ENCODE measurements at places on chromosomes 13 and 19.

GRCh38 chr13:30486230-30487074, 20.7 kb upstream of the HMGB1 start:
- peak; percentile 66 for DNase-seq

GRCh38 chr13:69373747-69374425, 733.7 kb upstream of the ATXN8OS start:
- DNase-seq = no peak

DNA sequence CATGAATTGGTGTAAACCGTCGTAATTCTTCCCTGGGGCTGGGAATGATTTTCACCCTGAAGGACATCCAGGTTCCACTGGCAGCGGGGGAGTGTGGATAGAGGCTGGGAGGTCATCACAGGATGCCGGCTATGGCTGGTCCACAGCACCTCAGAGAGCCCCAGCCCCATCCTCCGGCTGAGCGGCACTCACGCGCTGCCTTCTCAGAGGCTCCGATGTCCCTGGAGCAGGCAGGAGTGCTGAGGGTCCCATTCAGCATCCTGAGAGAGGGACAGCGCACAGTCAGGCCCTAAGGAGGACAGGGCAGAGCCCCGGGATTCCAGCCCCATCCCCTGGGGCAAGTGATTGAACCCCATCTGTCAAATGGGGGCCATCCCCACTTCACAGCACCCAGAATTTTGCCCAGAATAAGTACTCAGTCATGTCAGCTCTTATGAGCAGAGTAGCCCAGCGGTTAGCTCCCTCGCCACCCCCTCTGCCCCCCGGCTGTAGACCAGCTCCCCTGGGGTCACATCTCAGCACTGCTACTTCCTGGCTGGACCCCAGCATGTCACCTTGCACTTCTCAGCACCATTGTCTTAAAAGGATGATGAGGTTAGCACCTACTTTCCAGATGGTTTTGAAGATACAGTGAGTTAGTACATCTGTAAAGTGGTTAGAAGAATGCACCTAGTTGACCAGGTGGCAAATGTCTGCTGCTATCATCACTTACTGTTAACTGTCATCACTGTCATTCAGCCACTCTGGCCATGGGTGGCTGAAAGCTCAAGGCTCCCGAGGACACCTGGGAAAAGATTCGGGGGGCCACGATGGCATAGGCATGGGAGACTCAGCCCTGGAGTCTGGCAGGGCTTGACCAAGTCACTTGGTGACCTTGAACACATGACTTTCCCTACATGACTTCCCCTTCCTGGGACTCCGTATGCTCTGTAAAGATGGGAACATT, 11.9 kb downstream of the GRAMD1A start:
- no peak for DNase-seq

DNA sequence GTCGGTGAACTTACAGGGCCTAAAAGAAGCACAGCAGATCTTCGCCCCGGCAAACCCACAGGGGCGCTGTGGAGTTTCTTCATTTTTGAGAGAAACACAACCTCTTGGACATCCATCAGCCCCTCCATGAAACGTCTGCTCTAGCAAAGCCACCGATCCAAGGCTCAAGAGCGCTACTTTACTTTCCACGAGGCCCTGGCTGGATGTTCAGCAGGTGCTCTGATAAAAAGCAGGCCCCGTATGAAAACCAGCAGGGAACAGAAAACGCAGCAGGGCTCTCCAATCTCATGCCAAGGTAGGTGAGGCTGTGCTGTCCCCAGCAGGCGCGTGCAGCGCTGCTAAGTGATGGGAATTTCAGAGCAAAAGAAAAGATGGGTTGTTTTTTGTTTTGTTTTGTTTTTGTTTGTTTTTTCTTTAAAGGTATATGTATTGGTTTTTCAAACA, 86.7 kb downstream of the IRS2 start:
- no peak for DNase-seq

GRCh38 chr13:48014359-48014758, 13.3 kb upstream of the SUCLA2 start:
- DNase-seq = no peak

Measured in astrocyte of the hippocampus (primary cell).